Suprapubic skin (tissue), 4 donors: ENCODE measurements at places on chromosomes 5 and 9. TPM values are rescaled to one million over a fixed set of nuclear protein-coding genes. Genes with fewer than 3 reads are reported as not detected.

Gene SOX30
- total RNA-seq: not detected

Gene C8G
- not detected for total RNA-seq

Gene DIAPH1
- 115 TPM for total RNA-seq

Gene PFN3
- not detected for total RNA-seq

Gene C5orf52
- total RNA-seq: not detected

Gene PLCXD3
- 1.6 TPM for total RNA-seq

Gene CCDC192
- 3.1 TPM for total RNA-seq
